Choroid plexus epithelial cell (primary cell): ENCODE measurements at places on chromosomes 16 and 17.

- DNase-seq, result no peak
Observed at GRCh38 chr17:27873211-27873610, 20.0 kb downstream of the LYRM9 start.

- DNase-seq, result no peak
Observed at GRCh38 chr17:66146394-66146793, 45.5 kb downstream of the CEP112 start.

GRCh38 chr17:7480089-7480384 is 606 bp upstream of the ZBTB4 start:
- DNase-seq, result no peak

DNA sequence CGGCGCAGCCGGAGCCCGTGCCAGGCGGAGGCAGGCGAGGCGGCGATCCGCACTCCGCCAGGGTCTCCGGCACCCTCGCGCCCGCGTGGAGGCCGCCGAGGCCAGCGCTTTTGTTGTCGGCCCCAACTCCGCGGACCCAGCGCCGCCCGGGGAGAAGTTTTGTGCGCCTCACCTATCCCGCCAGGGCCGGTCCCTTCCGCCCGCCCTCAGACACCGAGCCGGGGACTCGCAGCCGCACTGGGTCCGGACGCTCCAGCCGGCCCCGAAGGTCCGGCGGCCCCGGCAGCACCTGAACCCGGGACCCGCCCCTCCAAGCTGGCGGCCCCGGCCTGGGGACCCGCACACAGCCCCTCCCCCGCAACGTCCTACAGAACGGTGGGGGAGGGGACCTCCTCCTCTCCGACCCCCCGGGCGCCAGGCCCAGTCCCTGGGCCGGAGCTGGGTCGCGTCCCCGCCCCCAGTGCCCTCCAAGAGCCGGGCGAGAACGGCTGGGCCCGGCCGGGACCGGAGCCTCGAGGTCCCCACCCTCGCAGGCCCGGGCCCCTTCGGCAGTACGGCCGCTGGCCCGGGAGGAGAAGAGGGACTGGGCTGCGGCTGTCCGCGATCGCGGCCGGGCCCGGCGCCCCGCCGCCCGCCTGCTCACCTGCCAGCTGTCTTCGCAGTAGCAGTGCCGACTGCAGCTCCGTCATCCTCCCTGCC is 698 bp downstream of the UBE2G1 start:
- DNase-seq, result no peak

DNA sequence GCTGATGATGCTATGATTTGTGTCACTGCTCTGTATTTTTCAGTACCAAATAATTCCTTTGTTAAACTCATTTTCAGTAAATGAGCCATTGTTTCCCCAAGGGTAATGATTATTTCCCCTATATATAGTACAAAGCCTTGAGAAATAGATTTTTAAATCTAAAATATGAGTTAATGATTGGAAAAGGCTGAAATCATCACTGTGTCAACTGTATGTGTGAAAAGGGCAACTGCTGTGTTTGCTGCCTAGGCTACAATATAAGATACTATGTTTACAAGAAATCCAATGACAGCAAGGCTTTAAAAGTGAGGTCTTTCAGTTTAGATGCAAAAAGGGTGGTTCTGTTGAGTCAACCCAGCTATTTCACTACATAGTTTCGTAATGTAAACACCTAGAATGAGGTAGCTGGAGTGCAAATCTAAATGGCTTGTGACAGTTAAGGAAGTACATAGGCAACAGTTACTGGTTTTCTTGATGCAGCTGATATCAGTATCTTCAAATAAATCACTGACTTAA is 15.3 kb downstream of the NLK start:
- peak; percentile 64 for DNase-seq

DNA sequence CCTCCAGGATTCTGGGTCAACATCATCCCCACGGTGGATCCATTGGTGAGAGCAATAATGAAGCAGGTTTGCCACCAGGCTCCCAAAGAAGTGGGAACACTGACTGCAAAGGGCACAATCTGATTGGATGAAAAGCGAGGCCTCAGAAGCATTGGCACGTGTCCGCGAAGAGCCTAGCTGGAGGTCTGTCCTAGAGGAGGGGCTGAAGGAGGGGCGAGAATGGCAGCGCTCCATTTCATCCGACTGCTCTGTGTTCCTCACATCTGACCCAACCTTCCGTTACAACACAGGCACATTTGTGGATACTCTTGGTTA is 79.9 kb downstream of the MRC2 start:
- no peak for DNase-seq

DNA sequence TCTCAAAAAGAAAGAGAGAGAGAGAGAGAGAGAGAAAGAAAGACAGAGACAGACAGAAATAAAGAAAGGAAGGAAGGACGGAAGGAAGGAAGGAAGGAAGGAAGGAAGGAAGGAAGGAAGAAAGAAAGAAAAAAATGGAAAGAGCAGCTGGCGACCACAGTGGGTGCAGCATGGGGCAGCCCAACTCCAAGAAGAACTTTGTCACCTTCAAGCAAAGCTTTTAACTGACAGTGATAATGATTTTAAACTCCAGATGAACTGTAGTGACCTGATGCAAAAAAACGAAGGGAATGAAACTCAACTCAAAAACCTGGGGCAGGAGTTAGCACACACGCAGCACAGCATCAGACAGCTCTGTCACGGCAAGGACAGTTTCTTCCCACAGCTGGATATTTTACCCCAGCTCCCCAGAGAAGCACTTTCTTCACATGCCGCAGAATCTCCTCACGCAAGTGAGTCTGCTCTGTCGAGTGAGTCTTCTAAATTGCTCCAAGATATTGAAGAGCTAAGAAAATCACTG is 5.0 kb upstream of the ARHGAP17 start:
- no peak for DNase-seq

DNA sequence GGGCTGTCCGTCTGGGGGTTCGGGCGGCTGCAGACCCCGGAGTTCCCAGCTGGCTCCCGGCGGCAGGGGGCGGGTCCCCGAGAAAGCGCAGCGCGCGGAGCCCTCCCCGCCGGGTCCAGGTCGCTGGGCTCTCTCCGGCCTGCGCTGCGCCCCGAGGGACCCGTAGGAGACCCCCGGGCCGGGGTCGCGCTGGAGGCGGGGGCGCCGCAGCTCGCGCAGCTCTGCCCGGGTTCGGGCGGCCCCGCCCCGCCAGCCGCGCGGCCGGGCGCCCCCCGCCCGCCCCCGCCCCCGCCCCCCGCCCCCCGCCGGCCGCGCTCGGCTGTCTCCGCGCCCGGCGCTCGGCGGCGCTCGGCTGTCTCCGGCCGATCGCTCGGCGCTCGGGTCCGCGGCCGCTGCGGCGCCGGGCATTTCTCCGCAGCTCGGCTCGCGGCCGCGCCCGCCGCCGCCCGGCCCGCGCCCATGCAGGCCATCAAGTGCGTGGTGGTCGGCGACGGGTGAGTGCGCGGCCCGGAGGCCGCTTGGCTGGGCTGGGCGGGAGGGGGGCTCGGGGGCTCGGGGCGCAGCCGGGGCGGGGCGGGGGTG is at the start of gene RAC3:
TSS of gene RAC3 (plus strand) at position 376 of the 582 bp plus-strand sequence. CDS start at position 460, 84 bp downstream.
- peak; percentile 41 for DNase-seq

DNA sequence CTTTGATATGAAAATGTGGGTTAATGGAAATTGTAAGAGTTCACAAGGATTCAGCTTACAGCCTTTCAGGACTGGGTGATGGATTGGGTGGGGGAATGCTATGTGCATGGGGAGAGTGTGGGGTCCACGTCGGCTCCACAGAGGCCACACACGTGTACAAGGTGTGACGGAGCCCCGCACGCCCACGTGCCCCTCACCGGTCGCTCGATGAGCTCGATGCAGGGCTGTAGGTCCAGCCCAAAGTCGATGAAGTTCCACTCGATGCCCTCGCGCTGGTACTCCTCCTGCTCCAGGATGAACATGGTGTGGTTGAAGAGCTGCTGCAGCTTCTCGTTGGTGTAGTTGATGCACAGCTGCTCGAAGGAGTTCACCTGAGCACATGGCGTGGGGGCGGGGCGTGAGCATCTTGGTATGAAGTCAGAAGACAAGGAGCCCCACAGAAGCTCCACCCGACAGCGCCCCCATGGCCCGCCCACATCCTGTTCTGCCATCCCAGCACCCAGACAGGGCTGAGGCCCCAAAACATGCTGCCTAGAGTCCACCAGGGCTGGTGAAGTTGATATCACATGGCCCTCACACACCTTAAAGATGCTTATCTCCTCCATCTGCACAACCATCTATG is 99.1 kb downstream of the MYH11 start:
- DNase-seq, result no peak

DNA sequence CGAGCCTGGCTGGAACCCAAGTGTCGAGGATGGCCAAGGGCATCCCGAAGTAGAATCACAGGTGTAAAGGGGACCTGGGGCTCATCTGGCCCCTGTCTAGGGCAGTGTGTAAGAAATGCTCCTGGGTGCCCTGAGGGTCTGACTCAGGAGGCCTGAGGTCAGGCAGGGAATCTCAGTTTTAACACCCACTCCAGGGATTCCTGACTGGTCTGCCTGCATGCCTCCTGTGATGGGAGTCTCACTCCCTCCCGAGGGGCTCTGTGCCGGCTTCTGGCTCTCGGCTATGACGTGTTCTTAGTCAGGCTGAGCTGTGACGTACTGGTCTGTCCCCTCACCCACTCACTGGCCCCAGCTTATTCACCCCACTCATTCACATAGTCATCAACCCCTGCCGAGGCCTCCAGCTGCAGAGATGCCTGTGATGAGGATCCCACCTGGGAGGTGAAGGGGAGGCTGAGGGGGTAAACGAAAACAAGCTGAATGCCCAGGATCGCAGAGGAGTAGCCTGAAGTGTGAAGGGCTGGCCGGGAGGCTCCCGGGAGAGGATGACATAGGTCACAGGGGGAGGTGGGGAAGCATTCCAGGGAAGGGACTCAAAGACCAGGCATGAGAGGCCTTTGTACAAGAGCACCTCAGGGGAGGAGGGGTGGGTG is 23.8 kb downstream of the FAM83G start:
- DNase-seq, result peak; percentile 69

DNA sequence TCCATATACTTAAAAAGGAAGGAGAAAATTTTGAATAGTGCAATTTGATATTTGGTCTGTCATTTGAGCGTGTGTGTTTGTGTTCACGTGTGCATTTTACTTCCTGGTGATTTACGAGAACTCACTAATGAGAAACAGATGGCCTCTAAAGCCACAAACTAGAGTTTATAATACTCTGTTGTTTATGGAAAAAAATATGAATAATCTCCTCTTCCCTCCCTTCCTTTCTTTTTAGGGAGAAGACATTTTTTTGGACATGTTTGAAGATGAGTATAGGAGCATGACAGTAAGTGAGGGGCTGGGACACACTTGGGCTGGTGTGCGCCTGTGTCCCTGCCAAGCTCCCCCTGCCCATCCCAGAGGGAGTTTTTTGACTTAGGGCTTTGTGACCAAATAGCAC is 102.7 kb downstream of the CLEC16A start:
- DNase-seq, result peak; percentile 50

GRCh38 chr16:66950437-66950836 is 10.6 kb upstream of the CES3 start:
- no peak for DNase-seq

- no peak for DNase-seq
Observed at GRCh38 chr16:4381072-4381934, 9.7 kb downstream of the VASN start.

- no peak for DNase-seq
Observed at GRCh38 chr16:57054338-57054737, 38.0 kb upstream of the CPNE2 start.

GRCh38 chr17:76268015-76268749 is 3.0 kb downstream of the UBALD2 start:
- peak; percentile 88 for DNase-seq

GRCh38 chr17:34892461-34893249 is 68.6 kb downstream of the CCT6B start:
- peak; percentile 12 for DNase-seq

GRCh38 chr17:18070861-18071340 is 16.8 kb upstream of the DRG2 start:
- peak; percentile 61 for DNase-seq

DNA sequence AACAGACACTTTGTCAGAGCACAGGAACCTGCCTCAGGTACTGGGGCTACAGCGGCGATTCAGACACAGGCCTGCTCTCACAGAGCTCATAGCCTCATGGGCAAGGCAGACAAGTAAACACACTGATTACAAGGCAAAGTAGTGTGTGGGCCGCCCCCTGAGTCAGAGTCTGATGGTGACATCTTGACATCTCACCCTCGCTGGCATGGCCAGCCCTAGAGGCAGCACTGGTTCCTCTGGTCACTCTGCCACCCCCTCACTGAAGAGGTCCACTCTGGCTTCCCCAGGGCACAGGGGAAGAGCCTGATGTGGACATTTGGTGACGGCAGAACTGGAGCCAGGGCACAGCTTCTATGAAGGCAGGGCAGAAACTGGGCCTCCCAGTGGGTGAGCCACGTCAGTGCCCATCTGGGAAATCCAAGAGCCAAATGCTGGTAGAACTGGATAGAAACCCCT is 32.9 kb upstream of the TOB1 start:
- no peak for DNase-seq

DNA sequence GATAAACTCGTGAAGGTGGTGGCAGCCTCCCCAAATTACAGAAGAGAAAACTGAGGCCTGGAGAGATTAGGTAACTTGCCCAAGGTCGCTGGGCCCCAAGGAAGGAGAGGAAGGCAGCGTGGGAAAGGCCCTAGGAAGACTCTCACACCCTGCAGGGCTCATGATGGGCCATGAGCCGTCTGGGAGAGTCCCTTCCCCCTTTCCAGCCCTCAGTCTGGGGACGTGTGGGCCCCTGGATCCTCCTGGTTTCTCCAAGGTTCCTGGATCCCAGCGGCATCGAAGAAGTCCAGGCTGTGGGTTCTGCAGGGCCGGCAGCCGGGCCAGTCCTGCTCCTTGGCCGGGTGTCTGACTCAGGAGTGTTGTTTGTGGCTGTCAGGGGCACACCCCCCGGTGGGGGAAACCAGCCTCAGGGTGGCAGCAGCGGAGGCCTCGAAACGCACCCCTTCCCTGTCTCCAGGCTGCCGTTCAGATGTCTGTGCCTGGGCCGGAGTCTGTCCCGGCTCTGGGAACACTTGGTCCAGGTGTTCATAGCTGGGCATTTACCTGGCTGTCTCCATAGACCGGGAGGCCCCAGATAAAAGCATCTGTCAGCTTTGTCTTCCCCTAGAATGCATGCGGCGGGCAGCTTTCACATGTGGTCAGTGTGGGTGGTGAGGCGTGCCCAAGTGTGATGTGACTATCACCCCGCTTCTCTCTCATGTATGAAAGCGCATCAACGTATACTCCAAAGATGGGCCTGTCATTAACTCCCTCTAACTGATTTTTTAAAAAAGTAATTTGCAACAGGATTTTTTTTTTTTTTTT is 3.7 kb upstream of the RAP1GAP2 start:
- DNase-seq, result no peak

DNA sequence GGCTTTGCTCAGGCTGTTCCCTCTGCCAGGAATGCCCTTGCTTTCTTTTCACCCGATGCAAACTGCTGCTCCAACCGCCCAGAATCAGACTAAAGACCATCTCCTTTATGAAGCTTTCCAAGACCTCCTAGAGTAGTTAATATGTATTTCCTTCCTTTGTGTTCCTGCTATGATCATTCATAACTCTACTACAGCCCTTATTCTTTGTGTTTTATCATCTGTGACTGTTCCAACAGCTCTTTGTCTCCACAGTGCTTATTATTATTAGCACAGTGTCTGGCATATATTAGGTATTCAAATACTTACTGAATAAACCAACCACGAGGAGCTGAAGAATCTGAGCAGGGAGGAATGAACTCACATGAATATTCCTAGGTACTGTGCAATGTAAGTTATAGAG is 7.6 kb downstream of the PSME3IP1 start:
- no peak for DNase-seq
